ENCODE measurements at places on chromosomes 7 and 10. TPM values are rescaled to one million over a fixed set of nuclear protein-coding genes. Genes with fewer than 3 reads are reported as not detected.

LIPA gene
- 42.4 TPM for total RNA-seq

DNA sequence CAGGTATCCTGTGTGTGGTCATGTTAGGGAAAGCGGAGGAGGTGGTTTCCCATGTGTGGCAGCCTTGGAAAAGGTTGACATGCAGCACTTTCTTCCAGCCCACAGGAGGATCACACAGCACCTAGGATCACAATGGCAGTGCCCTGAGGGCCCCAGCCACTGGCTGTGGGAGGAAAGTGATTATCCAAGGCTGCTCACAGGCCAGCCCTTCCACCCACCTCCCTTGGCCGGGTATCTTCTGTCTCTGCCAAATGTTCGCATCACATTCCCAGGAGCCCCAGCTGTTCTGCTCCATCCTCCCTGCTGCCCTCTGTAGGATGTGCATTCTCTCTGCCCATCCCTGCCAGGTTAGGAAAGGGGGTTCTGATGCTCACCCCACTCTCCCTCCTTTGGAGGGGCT, 2.5 kb upstream of the MLXIPL start:
- no peak for DNase-seq

- no peak for DNase-seq
Measured at GRCh38 chr7:133510326-133511055, 257.6 kb downstream of the EXOC4 start.

GRCh38 chr7:644381-645305, 81.9 kb upstream of the DNAAF5 start:
- DNase-seq: no peak

GRCh38 chr10:114021154-114021553, 22.5 kb upstream of the ADRB1 start:
- DNase-seq: no peak

DNA sequence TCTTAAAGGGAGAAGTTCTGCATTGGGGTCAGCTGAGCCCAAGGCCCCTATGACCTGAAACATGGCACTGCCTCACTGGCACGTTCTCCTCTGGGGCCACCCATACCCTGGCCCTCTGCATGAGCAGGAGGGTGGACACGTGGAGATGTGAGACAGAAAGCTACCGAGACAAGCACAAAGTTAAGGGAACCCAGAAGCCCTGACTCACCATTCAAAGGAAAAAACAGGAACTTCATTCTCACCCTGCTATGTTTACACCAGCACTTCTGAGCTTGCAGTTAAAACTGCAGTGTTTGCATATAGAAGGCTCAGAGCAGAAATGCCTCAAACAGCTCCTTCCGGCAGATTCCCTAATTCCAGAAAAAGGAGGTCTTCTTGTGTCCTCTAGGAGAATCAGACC, 41.7 kb downstream of the DENND11 start:
- DNase-seq: no peak

PTER gene
- total RNA-seq: 17.4 TPM

DNA sequence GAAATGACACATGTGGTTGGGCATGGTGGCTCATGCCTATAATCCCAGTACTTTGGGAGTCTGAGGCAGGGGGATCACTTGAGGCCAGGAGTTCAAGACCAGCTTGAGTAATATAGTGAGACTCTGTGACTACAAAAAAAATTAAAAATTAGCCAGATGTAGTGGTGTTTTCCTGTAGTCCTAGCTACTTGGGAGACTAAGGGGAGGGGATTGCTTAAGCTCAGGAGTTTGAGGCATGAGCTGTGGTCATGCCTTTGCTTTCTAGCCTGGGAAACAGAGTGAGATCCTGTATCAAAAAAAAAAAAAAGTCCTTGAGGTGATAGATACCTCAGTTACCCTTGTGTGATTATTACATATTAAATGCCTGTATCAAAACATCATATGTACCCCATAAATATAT, 116.7 kb downstream of the SLC25A40 start:
- DNase-seq: no peak

GRCh38 chr7:5177060-5177459, 13.0 kb upstream of the WIPI2 start:
- no peak for DNase-seq

DNA sequence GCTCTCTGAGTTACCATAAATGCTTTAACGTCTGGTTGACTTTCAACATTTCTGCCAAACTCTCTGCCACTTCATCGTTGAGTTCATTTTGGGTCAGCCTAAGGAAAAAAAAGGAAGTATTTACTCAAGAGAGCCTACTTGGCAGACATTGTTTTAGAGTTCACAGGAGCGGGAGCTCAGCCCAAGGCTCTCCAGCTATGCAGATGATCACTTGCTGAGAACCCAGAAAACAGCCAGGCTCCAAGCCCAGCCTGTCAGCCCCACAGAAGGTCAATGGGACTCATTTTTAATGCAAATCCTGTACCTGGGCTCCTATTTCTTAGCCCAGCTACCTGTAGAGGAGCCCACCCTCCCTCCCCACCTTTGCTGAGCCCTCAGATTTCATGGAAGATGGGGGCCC, 45.5 kb downstream of the NOD1 start:
- no peak for DNase-seq

- DNase-seq: no peak
Measured at GRCh38 chr7:120053390-120053961, 219.5 kb upstream of the KCND2 start.

DNA sequence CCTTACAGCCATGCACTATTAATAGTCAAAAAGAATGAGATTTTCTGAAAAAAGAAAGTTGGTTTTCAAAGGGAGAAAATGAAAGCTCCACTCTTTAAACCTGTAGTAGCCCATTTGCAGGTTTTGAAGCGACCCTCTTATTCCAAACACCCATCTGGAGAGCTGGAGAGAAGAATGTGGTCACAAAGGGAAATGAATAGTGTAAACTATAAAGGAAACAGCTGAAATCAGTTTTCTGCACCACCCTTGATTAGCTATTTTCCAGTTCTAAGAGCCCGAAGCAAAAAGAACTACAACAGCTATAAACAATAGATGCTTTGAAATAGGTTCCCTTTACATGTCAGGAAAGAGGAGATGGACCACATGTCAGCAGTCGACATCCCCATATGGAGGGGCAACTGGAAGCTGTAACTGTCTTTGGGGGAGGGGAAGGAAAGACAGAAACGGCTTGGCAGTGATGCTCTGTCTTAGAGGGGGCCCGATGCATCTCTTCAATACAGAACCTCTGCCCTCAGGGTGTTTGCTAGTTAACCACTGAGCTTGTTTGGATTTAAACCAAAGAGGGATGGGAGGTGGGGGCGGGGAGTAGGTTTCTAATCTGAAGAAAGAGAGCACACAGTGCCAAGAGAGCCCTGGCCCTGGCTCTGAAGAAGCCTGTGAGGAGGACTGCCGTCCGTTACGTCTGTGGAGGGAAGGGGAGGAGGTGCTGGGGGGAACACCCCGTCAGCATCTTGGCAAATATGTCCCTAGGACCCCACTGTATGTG, 55.3 kb downstream of the CPVL start:
- DNase-seq: peak; percentile 24

DNA sequence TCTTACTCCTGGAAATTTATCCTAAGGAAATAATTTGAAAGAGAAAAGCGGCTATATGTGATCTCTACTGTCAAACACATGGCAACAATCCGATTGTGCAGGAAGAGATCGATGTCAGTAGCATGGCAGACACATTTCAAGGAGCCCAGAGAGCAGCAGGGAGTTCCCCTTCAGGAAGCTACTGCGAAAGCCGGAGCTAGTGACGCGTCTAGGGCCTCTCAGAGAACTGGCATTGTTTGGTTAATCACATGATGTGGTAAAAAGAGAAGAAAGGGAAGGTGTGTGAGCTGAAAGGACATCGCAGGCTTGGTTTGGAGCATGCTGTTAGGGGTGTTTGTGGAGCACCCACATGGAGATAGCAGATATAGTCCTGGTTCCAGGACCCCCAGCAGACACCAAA, 74.9 kb downstream of the BEND7 start:
- peak; percentile 21 for DNase-seq

WNT2 gene
- total RNA-seq: not detected

CRYGN gene
- 0.35 TPM for total RNA-seq

GLCCI1 gene
- total RNA-seq: 29.0 TPM

GRCh38 chr7:76358011-76358480, 745 bp downstream of the YWHAG start:
- peak; percentile 64 for DNase-seq

- DNase-seq: no peak
Measured at GRCh38 chr7:141370178-141370577, 181.0 kb upstream of the AGK start.

DNA sequence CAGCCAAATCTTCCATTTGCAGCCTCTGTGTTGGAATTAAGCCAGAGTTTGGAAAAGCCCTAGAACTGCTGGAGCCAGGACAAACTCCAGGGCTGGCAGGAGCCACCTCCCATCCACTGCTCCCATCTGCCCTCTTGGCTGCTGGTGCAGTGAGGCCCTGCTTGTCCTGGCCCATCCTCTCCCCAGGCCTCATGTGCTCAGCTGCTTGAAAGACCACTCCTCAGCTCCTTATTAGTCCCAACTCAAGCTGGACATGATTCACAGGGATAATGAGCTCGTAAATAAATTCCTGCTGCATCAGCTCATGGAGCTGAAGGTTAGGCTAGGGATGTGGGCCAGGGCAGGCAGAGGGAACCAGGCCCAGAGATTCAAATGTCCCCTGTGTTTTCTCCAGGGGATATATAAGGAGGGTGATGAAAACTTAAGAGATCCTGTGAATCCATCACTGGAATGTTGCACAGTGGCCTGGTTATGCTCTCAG, 282.8 kb downstream of the RPS24 start:
- DNase-seq: peak; percentile 5

PITX3 gene
- not detected for total RNA-seq

GRCh38 chr7:4700577-4701235, 18.6 kb downstream of the FOXK1 start:
- DNase-seq: no peak

CYP3A4 gene
- not detected for total RNA-seq
